ENCODE measurements at places on chromosomes 2 and 18.

- DNase-seq: no peak
Measured at GRCh38 chr2:216583606-216584005, 49.6 kb upstream of the IGFBP2 start.

- no peak for DNase-seq
Measured at GRCh38 chr18:11096839-11097750, 52.3 kb downstream of the PIEZO2 start.

- DNase-seq: no peak
Measured at GRCh38 chr2:4404363-4404762, 701.0 kb downstream of the DCDC2C start.

DNA sequence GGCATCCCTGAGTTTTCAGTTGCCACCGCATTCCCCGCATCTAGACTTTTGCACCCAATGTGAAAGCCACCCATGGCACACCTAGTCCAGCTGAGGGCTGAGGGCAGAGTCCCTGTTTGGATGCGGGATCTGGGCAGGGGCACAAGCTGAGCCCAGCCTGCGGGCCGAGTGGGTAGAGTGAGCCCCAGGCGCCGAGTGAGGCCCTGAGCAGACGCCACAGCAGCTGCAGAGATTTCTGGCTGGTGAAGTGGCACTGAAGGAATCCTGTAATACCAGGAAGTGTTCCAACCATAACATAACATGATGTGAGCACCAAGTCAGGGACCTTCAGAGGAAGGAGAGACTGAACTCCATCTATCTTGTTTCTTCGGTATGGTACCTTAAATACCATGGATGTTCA, 27.7 kb upstream of the FRZB start:
- no peak for DNase-seq

DNA sequence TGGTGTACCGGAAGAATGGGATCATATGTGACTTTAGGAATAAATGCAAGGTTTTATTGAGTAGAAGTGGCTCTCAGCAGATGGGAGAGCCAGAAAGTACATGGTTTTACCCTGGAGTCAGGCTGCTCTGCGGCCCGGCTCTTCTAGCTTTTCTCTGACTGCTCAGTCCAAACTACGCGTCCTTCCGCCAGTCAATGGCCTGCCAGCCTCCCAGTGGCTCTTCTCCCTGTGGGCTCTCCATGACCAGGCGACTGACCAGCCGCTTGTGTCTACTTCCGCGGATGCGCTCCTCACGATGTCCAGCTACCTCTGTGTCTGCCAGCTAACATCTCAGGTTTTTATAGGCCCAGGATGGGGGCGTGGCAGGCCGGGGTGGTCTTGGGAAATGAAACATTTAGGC, 220.4 kb downstream of the VAPA start:
- no peak for DNase-seq

DNA sequence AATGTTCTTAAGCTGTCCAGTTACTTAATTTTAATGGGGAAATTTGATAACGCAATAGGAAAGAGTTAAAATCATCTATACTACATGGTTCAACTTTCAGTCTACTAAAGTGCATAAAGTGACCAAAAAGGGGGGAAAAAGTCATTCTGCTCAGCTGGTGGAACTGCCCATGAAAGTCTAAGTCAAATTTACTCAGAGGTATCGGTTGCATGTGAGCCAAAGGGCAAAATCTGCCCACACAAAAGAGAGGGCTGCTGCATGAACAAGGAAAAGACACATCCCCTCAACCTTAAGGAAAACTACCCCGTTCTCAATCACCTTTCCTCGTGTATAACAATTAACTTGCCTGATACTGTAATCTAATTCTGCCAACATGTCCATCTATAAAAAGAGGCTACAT, 126.1 kb downstream of the TCF4 start:
- DNase-seq: no peak

- no peak for DNase-seq
Measured at GRCh38 chr2:239264492-239264837, 136.4 kb downstream of the HDAC4 start.

- DNase-seq: no peak
Measured at GRCh38 chr2:344811-345210, 56.9 kb upstream of the ALKAL2 start.

- DNase-seq: no peak
Measured at GRCh38 chr2:202030691-202031090, 3.0 kb upstream of the FZD7 start.

- DNase-seq: no peak
Measured at GRCh38 chr2:215507136-215507535, 71.3 kb upstream of the FN1 start.

DNA sequence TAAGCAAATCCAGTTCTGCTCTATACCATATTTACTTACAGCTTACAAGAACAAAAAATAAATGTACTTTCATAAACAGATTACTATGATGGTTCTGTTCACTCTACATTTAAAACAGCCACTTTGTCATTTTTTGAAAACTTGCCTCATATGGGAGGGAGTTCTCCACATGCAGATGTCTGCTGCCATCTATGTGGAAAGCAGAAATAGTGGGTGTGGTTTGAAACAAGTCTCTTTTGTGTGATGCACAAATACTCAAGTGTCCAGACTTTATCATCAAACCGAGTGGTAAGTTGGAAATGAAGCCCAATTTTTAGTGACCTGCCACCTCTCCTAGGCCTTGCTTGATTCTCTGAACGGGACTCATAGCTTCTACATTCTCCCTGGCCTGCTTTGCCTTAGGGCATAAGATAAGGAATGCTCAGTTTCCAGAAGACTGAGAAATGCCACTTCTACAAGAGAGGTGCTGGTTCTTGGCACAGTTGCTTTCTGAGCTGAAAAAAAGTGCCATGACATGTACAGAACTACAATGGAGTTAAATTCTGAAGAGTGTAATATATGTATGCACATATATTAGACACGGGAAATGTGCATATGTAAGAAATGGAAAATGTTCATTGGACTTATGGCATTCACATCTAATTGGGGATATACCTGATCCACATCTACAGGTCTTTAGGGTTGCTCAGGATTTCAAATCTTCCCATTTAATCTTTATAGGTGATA, 221.0 kb downstream of the SLC8A1 start:
- no peak for DNase-seq

- DNase-seq: no peak
Measured at GRCh38 chr2:200770847-200771246, 40.9 kb upstream of the BZW1 start.

All from effector memory CD8-positive, alpha-beta T cell (primary cell).